ENCODE measurements at places on chromosomes 12 and 14.

DNA sequence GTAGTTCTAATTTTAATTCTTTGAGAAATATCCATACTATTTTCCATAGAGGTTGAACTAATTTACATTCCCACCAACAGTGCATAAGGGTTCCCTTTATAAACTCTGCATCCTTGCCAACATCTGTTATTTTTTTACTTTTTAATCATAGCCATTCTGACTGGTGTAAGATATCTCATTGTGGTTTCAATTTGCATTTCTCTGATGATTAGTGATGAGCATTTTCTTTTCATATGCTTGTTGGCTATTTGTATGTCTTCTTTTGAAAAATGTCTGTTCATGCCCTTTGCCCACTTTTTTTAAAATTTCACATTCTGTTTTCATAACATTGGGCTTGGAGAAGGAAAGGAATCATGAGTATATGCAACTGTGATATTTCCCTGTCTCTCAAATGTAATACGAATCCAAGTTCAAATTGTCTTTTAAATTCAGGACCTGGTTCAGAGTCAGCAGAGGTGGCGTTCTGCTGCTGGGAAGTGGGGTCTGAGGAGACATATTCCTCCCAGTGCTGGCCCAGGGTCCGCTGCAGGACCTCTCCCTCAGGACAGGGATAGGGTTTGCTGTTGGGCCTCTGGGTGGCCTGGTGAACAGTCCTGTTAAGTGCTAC is 81.2 kb upstream of the ETV6 start:
- DNase-seq = no peak

DNA sequence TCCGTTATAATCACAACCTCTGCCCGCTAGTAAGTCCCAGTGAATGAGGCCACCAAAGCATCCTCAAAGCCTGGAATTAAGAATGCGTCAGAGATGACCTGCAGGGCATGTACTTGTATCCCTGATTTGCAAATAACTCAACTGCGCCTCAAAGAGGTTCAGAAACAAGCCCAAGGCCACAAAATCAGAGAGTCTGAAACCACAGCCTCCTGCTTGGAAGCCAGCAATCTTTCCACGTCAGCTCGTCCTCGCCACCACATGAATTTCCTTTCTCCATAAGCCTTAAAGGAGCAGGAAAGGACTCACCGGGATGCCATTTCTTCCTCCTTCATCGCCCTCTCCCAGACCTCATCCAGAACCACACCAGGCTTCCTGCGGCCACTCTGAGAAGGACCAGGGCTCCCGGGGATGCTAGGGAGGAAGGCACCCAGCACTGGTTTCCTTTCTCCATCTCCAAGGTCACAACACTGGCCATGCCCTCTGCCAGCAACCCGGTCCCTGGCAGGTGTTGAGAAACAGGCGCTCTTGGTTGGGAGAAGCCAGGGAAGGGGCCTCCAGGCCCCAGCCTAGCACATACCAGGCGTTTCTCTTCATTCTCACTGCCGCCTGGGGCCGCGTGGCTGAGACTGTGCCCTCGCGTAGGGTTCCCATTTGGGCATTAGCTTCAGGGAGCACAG is 191.2 kb upstream of the DIO3 start:
- DNase-seq = no peak

- DNase-seq = no peak
Measured at GRCh38 chr12:14452336-14452735, 86.9 kb downstream of the ATF7IP start.

- no peak for DNase-seq
Measured at GRCh38 chr12:96501908-96502307, 12.5 kb downstream of the CFAP54 start.

DNA sequence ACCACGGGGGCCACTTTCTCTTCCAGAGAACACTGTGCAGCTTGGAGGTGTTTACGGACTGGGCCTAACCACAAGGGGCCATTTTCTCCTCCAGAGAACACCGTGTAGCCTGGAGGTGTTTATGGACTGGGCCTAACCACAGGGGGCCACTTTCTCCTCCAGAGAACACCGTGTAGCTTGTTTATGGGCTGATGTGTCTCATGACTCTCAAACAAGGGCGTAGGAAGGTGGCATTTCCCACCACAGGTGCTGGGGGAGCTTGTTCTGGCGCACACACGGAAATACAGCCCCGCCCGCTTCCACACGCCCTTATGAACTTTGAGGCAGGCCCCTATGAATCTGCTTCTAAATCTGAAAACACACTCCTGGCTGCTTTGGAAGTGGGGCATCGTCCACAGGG is 174.6 kb upstream of the SFSWAP start:
- DNase-seq = no peak

GRCh38 chr14:67417633-67418032 is 5.7 kb upstream of the PLEK2 start:
- no peak for DNase-seq
